Activated CD4-positive, alpha-beta T cell treated with anti-CD3 and anti-CD28 coated beads for 4 hours (primary cell): ENCODE measurements at places on chromosomes 3 and 15.

DNA sequence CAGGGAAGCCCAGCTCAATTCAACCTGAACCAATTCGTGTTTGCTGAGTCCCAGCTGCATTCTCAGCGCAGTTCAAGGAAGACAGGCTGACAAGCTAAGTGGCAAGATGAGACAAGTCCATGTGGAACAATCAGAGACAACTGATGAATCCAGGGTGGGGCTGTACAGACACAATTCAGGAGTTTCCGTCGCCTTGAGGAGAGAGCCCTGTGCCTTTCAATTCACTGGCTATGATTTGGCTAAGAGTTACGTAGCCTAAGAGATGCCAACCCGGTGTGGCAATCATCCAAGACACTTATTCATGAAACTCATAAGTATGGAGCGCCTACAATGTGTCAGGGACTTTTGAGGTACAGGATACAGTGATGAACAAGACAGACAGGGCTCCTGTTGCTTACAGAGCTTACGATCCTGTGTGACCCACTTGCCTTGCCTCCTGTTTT lies 15.5 kb upstream of the ZBED2 start:
- DNase-seq = peak; percentile 42

- DNase-seq = no peak
These were observed 6.1 kb upstream of the KPNA1 start for GRCh38 chr3:122520861-122521260.

- no peak for DNase-seq
These were observed 7.0 kb downstream of the FILIP1L start for GRCh38 chr3:100107221-100107814.

GRCh38 chr15:60788692-60789103 lies 309.8 kb upstream of the ICE2 start:
- DNase-seq = no peak

DNA sequence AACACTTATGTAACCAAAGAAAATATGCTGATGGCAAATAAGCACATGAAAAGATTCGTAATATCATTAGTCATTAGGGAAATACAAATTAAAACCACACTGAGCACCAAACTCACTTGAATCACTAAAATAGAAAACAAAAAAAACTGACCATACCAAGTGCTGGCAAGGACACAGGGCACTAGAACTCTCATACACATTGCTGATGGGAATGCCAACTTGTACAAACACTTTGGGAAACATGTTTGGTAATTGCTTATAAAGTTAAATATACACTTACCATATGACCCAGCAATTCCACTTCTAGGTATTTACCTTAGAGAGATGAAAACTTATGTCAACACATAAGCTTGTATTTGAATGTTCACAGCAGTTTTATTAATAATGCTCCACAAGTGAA lies 95.5 kb downstream of the TFDP2 start:
- DNase-seq = no peak

DNA sequence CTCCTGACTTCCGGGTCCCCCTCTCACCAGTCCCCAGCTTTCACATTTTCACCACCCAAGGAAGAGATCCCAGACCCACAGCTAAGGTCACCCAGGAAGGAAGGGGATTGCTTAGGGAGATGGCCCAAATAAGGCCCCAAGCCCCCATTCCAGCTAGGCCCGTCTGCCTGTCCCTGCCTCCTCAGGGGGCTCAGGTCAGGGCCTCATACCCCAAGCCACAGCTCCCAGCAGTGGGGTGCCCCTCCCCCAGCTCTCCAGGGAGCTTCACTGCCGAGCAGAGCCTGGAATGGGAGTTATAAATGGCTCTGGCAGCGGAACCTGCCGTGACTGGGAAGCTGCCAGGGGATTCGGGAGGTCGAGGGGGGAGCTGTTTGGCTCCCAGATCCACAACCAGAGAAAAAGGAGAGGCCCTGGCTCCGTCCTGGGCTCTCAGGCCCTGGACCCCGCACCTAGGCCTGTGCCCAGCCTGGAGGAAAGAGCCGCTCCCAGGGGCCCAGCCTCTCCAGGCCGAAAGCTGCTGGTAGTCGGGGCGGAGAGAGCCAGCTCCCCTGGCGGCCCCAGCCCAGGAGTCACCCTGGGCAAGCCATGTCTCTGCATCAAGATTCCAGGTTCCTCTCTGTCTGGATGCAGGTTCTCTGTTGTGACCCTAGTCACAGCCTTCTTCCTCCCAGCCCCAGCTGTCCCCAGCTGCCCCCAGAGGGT lies 550 bp downstream of the CCDC9B start:
- no peak for DNase-seq

- no peak for DNase-seq
These were observed 2.9 kb downstream of the STOML1 start for GRCh38 chr15:73989001-73989798.

GRCh38 chr3:188976407-188976806 lies 195.4 kb upstream of the TPRG1 start:
- DNase-seq = no peak

DNA sequence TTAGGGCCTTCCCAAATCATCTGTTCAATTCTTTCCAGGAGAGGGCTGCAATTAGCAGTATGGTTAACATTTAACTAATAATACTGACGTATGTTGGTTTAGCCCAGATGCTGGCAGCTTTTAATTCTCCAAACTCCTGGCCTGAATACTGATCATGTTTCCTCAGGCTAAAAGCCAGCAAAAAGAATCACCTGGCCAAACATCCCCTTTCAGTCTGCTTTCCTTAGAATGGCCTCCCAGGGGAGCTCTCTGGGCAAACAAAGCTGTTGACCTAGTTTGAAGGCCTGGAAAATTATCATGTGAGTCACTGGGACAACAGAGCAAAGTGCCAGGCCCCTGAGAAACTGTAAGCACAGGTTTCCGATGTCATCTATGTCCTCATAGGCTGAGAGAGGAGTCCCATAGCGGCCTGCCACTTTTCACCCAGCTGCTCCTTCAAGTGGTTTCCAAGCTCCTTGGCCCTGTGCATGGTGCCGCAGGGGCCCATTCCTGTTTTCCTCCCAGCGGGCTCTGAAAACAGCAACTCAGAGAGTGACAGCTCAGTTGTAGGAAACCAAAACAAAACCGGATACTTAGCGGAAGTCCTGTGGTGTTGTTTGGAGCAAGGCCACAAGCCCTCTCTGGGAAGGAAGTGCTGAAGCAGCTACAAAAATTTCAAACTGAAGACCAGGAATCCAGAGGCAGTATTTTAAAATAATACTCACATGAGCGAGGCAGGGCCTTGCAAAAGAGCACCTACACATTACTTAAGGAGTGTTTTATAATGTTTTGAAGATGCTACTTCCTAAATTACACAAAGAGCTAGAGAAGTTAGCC lies 36.5 kb upstream of the RAB11A start:
- DNase-seq = peak; percentile 39

GRCh38 chr3:14608298-14608697 lies 43.3 kb upstream of the CCDC174 start:
- no peak for DNase-seq

GRCh38 chr3:131283862-131284261 lies 97.7 kb upstream of the NUDT16 start:
- no peak for DNase-seq

DNA sequence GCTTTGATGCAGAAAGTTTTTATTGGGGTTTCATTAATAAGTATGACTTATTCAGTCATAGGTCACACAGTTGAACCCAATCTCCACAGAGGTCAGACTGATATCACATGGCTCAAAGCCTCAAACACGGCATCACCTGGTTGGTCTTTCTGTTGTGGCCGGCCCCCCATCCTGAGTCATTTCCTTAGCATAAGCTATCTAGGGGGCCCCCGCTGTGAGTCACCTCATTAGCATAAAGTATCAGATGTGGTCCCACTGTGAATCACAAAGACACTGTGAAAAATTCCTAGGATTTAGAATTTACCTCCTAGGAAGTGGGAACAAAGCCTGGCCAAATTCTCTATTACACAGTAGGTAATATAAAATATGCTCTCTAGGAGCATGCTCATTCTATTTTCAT lies 502.2 kb downstream of the PYDC2 start:
- DNase-seq = no peak

DNA sequence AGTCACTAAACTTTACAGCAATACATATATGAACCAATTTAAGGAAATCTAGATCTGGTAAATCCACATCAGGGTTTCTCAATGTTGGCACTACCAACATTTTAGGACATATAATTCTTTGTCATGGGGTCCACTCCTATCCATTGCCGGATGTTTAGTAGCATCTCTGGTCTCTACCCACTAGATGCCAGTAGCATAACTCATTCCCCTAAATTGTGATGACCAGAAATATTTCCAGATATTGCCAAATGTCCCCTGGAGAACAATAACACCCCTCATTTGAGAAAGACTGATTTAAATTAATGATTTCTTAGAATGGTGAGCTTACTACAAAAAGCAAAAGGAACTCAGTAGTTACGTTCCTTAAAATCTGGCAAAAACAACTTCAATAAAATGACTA lies 23.1 kb upstream of the ANKRD28 start:
- no peak for DNase-seq

DNA sequence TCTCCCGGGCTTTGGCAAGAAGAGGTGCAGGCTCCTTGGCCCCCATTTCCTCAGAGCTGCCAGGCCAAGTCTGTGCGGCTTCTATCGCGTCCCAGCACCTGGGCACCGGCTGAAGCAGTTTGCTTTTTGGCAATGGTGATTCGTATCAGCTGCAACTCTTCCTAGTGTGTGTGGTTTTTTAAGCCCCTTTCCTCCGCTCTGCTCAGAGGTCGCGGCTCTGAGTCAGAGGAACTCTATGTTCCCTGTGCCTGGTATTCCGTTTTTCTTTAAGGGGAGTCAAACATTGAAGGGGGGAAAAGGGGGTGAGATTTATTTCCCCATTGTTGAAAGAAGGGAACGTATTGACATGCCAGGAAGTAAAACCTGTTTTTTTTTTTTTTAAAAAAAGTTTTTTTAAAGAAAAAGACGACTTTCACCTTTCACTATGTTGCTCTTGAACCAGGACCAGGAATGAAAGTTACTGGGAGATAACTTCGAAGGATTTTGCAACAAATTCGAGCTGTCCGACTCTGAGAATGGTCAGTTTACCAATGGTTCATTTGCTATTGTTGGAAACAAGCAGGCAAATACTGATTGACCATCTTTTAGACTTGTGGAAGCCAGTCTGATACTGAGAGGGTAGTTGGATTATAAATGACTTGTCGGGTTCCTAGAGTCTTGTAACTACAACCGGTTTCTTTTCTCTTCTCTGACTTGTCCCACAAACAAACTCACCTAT lies 1.1 kb downstream of the ARMC8 start:
- DNase-seq = no peak

DNA sequence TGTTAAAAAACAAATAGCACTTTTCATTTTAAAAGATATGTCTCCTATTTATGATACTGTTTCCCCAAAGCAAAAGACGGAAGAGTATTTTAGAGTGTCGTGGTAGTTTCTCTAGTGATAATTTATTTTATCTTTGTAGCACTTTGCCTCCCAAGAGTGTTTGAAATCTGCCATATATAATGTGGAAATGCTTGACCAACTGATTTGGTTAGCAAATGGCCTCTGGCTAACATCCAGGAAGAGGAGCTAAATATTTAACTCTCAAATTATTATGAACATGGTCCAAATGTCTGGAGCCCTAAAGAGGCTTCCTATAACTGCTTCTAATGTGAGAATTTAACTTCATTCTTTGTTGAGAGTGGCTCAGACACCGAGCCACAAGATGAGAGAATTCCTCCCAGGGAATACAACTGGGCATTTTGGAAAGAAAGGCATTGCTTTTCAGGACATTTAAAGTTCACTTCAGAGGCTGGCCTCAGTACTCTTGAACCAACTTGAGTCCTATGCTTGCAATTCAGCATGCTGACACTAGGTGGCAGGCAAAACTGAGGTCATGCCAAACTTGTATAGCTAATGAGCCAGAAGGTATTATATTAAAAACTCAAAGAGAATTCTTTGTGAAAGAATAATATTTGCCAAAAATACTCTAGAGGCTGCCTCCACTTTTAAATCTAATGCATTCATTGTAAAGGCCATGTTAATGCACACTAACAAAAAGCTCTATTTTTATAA lies 104.5 kb downstream of the RARB start:
- no peak for DNase-seq

DNA sequence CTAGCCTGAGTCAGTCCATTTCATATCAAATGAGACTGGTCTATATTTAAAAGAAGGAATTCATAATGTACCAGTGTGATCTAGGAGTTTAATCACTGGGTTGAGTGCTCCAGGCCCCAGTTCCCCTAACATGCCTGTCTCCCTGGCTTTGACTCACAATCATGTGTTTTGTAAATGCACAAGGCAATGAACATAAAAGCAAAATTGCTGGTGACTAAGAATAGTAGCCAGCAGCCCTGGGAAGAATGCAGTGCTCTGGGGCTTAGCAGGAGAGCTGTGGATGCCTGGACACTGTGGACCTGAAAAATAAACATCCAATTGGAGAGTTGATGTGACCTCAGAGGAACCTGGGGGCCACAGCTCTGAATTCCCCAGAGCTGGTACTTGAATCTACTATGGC lies 50.3 kb downstream of the SYNPR start:
- DNase-seq = no peak

DNA sequence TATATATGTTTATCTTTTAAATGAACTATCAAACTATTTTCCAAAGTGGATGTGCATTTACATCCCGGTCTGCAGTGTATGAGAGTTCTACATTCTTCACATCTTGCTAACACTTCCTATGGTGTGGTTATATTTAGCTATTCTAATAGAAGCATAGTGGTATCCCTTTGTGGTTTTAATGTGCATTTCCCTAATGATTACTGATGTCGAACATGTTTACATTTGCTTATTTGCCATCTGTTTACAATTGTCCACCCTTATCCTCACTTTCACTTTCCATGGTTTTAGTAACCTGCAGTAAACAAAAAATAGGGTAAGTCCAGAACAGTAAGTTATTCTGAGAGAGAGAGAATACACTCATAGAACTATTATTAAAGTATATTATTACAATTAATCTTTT lies 360.5 kb upstream of the NAALADL2 start:
- no peak for DNase-seq

- DNase-seq = no peak
These were observed 347 bp upstream of the C3orf62 start for GRCh38 chr3:49277383-49277775.

DNA sequence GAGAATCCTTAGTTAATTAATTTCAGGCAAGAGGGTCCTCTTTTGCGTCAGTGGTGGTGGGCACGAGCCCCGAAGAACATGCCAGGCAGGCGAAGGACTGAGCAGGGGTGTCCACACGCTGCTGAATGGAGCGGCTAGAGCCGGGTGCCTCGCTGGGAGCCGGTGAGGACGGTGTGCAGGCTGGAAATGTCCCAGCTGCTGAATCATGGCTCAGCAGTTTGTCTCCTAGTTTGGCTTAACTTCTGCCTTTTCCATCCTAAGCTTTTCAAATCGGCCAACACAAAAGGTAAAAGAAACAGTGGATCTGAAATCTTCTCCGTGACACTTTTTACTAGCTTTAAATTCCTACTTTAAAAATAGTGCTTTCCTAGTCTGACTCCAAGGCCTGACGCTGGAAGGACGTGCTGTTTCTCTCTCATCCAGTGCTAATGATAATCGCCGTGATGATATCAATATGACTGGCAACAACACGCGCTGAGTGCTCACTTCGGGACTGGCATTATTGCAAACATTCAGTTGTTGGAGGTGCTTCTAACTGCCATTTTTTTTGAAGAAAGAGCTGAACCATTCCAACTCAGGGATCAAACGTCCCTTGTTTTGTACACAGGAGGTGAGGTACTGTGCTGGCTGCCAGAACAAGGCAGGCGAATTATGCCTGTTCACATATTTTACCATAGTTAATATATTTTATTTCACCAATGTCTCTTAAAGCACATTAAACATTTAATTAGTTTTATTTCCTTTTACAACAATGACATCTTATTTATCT lies 19.8 kb downstream of the PCSK6 start:
- DNase-seq = no peak
